ENCODE measurements at places on chromosomes 2 and 18.

DNA sequence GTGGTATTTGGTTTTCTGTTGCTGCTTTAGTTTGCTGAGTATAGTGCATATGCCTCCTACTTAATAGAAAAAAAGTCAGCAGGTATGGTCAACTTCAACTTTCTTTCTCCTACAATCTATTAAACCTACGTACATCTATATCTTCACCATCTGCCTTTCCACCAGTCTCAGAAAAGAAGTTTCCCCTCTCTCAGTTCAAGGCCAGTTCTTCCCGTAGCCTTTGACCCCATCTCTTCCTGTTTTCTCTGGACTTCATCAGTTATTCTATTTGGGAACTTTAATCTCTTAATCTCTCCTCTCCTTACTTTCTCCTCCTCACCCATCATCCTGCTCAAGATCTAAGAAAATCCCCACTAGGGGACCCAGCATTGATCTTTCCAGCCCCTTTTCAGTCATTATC, 5.7 kb downstream of the PTRHD1 start:
- DNase-seq: no peak

DNA sequence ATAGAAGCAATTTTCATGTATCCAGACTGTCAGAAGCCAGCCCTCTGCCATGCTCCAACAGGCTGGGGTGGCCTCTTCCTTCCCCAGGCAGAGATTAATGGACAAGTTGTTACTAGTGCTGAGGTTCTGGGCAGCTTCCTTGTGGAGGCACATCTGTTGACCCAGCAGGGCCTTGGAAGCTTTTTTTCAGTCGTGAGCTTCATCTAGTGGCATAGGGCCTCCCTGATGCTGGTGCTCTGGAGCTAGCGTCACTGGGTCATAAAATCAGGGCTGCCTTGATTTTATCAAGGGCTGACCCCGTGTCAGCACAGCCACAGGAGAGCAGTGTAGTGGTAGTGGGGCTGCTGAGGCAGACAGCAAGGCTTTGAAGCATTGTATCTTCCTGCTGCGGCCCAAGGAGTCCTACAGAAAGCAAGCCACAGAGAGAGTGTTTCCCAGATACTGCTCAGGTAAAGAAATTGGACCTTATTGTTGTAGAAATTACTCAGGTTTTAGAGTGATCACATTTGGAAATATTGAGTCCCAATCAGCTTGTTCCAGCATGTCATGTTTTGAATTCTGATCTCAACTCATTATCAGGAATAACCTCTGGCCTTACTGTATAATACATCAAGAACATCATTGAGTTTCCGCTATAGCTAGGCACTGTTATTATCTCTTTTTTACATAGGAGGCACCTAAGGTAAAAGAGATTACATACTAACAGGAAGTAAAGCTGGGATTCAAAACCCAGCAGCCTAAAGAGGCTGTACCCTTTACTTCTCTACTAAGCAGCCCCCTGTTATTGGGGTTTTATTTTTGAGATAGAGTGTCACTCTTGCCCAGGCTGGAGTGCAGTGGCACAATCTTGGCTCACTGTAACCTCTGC, 92.3 kb upstream of the ALPP start:
- DNase-seq: no peak

GRCh38 chr2:16614314-16614860, 51.2 kb downstream of the CYRIA start:
- DNase-seq: no peak

DNA sequence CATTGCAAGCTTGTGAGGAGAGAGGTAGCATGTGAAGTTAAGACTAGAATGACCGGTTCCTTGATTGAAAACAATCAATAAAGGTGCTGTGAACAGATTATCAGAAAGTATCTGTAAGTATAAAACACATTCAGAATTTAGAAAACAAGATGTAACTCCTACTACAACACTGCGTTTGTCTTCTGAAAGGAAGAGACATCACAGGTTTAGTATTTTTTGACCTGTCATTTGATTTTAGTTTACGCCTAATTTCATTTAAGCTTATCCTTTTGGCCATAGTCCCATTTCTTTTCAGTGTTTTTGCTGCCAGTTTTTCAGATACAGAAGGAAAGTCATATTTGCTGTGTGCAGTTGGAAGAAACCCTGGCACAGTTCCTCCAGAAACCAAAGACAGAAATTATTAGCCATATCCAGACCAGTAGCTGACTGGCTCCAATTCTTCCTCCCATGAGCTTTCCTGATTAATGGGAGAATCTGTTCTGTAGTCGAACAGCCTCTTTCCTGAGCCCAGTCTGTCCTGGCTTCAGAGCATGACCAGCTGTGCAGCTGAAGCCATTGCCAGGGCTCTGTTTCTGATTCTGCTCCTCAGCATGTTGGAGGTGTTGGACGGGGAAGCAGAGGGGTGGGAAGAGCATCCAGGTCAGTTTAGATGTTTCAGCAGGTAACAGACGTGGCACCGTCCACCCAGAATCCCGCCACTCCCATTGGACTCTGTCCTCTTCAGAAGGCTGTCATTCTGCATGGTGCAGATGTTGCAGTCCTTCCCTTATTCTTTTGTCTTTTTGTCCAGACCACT, 61.0 kb downstream of the CRIM1 start:
- no peak for DNase-seq

DNA sequence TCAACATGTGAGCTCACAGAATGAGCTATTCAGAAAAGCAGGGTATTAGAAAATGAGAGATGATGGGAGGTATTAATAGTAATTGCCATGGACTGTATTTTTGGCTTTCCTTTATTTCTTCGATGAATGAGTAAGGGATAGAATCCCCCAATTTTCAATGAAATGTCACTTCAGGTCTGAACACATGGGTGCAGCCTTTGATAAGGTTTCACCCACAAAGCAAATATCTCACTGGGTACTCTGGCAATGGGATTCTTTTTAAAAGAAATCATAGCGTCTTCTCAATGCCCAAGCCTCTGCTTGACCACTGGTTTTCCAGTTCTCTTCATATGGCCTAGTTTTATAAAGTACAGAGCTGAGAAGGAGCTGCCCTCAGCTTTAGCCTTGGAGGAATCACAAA, 610.5 kb upstream of the FANCL start:
- no peak for DNase-seq

DNA sequence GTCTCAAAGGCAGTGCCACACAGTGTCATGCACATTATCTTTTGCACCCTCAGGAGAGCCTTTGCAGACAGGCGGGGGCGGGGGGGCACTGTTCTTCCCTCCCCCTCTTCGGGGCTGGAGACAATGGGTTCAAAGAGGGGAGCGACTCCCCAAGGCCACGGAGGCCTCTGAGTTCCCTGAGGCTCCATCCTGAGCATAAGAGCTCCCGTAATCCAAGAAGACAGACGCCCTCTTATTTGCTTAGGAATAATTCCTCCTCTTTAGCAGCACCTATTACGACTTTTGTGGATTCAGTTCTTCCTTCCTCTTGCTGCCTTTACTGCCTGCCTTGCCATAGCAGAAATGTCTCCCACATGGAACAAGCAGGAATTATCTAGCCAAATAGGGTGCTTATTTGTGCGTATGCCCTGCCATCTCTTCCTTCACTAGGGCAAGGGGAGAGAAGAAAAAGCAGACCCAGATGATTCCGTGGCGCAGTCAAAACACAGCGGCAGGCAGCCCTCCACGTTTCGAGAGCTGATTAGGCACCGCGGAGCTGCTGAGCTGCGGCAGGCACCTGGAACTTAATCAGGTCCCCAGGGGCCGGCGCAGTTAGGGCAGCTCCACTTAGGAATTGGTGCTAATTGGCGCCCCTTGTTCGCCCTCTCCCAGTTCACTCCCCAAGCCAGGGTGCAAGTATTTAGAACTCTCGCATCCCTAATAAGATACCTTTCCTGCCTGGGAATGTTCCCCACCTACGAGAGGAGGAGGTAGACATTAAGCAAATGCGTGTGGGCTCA, 233.4 kb upstream of the MYT1L start:
- no peak for DNase-seq

DNA sequence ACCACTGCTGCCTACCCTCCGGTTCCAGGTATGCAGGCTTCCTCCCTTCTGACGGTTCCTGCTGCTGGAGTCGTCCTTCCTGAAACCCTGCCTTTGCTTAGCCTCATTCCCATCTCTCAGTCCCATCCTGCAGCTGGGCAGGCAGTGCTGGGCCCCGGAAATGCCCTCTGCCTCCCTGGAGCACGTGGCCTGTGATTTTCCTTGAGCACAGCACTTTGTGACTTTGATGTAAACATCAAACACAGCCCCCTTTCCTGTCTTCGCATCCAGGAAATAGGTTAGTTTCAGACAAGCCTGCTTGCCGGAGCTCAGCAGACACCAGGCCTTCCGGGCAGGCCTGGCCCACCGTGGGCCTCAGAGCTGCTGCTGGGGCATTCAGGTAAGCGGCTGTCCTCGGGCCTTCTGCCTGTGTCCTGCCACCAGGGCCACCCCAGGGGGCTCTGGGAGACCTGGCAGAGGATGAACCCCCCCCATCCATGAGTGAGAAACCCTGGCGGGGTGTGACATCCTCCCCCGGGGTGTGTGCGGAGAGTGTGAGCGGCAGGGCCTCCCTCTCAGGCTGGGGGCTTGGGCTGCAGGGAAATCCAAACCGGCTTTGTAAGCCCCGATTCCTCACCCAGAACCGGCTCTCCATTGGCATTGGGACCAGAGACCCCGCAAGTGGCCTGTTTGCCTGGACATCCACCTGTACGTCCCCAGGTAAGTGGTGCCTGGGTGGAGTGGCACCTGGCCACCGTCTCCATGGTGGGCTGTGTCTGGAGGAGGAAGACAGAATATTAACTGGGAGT, at the start of gene ZAP70:
Gene ZAP70, plus strand, starts transcription at position 281 of the 788 bp plus-strand sequence. CDS start 10,461 bp downstream, outside the sequence.
- no peak for DNase-seq

DNA sequence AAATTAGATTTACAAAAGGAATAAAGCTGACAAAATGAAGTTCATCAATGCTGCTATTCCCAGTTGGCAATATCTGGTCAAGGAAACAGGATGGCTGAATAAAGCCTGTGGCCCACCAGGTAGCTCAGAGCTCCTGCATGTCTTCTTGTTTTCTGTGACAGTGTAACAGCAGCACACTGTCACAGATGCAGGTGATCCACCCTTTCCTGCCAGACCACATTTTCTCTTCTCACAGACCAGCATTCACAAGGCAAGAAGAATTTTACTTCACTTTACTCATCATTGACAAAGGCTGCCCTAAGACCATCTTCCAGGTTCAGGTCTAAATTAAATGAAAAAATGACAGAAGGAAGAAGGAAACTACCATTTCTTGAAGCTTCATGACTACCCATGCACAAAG, 166.2 kb upstream of the MEIS1 start:
- no peak for DNase-seq

DNA sequence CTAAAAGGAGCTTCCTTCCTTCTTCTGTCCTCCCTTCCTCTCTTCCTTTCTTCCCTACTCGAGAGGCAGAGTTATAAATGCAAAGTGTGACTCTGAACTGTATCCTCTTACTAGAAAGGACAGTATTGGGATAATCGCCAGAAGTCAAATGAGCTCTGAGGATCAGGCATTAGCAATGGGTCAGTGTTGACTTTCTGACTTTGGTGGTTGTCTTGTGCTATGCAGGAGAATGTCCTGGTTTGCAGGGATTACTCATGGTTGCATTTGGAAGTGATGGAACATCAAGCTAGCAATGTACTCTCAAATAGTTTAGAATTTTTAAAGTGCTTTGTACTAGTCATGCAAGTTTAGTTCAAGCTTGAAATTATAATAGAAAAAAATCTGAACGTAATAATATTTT, 115.6 kb downstream of the TXNL1 start:
- no peak for DNase-seq
